ENCODE measurements at places on chromosomes 6 and 20.

DNA sequence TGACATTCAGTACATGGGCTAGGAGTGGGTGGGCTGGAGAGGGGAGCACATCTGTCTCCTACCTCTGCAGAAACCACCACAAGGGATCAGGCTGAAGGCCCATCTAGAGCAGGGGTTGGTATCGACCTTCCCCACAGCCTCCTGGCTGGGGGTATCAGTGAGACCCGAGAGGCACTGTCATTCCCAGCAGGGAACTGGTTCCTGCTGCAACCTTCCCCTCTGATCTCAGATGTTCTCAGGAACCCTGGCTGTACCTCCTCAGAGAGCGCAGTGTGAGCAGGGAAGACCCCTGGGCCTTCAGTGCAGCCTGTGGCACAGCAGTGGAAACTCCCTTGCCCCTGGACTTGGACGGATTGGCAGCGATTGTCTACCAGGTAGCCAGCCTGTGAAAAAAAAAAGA lies 7.8 kb downstream of the IP6K3 start:
- no peak for DNase-seq

DNA sequence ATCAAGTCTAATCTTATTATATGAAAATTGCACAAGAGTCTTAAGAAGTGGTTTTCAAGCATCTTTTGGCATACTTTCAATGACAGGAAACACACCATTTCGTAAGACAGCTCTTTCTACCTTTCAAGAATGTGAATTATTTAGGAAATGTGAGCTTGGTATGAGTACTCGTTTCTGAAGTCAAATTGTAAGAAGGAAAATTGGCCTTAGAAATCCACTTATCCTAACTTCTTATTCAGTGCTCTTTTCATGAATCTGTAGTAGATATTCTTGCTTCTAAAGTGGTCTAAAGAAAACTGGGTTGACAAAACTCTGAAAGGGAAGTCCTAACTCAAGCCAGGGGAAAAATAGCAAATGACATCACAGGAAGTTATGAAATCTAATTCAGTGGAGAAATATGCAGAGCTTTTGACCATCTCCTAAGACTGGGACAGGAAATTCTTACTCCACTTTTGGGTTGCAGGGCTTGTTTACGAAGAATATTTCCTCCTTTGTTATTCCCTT lies 38.5 kb upstream of the OGFRL1 start:
- DNase-seq: no peak

DNA sequence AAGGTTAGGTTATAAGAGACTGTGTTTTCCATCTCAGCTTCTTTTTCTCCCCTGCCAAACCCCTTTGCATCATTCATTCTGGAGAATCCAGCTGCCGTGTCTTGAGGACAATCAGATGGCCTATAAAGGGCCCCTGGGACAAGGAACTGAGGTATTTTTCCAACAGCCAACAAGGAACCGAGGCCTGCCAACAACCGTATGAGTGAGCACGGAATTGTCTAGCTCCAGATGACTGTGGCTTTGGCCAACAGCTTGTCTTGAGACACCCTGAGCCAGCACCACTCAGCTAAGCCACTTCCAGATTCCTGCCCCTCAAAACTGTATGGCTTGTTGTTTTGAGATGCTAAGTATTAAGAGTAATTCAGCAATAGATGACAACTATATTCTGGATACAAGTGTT lies 433.7 kb upstream of the HSF2 start:
- no peak for DNase-seq

- no peak for DNase-seq
These were observed 29.9 kb downstream of the ARID1B start for GRCh38 chr6:156807028-156807427.

DNA sequence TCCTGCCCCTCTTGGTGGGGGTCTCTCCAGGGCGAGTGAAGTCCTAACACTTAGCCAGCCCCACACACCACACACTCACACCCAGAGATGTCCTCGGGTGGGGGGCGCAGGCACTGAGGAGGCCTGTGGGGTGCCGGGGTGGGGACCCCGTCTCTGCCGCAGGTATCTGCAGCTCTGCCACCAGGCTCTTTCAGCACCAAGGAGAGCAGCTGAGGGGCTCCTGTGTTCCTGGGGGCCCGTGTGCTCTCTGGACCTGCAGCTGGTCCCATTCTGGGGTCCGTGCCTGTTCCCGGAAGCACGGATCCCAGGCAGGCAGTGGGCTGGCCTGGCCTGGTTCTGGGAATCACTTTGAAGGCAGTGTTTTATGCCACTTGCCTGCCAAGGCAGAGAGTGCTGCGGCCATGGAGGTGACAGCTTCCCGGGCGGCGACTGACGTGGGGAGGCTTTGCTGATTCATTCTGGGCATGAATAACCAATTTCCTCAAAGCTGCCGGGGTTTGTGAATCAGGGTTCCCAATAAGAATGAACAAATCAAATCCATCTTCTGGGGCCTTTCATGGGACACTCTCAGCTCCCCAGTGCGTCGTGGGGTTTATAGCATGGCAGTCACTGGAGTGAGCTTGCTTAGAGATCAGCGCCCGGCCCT lies 54.4 kb upstream of the SLCO4A1 start:
- no peak for DNase-seq

DNA sequence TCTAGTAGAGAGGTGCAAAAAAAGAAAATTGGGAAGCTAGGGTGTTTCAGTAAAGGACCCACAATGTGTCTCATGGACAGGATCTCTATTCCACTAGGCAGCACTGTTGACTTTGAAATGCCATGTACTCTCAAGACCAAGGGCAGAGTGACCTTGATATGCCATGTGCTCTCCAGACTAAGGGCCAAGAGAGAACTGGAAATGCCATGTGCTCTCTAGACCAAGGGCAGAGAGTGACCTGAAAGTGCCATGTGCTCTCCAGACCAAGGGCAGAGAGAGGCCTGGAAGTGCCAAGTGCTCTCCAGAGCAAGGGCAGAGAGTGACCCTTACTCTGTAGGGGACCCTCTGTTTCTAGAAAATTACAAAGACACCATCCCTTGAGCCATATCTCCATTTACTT lies 49.3 kb upstream of the HTR1B start:
- DNase-seq: no peak

- DNase-seq: no peak
These were observed 11.2 kb upstream of the PCMTD2 start for GRCh38 chr20:64244281-64244805.

- no peak for DNase-seq
These were observed 69.4 kb downstream of the ADGRB3 start for GRCh38 chr6:68704485-68704884.

DNA sequence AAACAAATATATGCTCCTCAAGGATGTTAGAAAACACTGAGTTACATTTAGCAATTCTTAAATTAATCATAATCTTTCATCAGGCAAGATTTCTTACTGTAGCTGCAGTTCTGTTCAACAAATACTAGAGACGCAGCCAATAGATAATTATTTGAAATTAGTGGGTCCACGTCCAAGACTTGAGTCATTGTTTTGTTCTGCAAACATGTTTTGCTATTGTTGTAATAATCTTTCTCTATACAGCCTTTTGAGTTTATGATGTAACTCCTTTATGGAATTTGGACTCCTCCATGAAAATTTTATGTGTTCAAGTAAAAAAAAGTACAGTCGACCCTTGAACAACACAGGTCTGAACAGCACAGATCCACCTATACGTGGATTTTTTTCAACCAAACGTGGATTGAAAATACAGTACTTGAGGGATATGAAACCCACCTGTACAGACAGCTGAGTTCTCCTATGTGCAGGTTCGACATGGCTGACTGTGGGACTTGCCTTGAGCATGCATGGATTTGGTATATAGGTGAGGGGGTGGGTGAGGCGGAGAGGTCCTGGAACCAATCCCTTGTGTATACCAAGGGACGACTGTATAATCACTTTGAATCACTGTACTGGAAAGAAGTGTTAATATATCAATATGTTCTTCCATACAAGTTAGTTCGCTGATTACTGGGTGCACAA lies 41.3 kb upstream of the SLC22A16 start:
- DNase-seq: no peak

GRCh38 chr20:24530131-24530680 lies 60.8 kb downstream of the SYNDIG1 start:
- DNase-seq: no peak

DNA sequence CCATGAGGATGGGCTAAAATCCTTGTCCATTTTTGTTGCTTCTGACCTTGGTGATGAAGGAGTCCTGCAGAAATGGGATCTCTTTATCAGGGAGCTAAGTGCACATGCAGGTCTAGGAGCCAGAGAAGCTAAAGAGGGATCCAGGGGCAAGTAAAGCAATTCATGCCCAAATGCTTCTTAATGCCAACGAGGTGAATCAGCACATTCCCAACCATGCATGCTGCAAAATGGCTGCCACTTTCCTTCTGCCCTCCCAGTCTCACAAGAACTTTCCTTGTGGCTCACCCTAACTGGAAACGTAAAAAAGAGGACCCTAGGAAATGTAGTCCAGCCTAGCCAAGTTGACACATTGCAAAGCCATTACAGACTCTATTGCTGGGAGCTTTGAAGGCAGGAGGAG lies 298.4 kb downstream of the MAFB start:
- no peak for DNase-seq

GRCh38 chr6:37549558-37549957 lies 49.9 kb upstream of the CCDC167 start:
- no peak for DNase-seq

DNA sequence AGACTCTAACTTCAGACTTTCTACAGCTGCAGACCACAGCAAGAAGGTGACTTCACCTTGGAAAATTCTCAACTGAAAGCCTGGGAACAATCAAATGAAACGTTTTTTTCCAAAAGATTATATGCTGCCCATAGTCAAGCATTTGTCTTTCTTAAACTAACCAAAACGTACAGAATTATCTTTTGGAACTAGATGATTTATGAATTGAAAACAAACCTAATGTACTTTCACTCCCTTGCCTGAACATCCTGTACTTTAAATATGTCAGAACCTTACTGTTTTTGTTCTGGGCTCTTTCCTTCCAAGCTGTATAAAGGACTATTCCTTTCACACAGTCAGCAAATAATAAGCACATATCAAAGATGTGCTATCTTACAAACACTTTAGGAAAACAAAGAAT lies 62.4 kb upstream of the TNFAIP3 start:
- DNase-seq: no peak

GRCh38 chr6:30219244-30219643 lies 6.0 kb upstream of the TRIM26 start:
- no peak for DNase-seq

DNA sequence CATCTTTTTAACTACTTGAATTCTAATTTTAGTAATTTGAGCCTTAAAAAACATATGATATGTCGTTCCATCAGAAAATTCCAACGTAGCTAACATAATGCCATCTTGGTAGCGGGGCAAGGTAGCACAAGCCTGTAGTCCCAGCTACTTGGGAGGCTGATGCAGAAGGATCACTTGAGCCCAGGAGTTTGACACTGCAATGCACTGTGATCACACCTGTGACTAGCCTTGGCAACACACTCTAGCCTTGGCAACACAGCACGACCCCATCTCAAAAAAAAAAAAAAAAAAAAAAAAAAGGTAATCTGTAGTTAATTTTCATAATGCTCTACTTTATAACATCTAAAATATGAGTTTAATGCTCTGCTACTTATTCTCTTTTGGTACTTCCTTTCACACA lies 6.7 kb downstream of the BCLAF1 start:
- no peak for DNase-seq

- no peak for DNase-seq
These were observed 44.1 kb downstream of the ELOVL2 start for GRCh38 chr6:10999994-11000393.

DNA sequence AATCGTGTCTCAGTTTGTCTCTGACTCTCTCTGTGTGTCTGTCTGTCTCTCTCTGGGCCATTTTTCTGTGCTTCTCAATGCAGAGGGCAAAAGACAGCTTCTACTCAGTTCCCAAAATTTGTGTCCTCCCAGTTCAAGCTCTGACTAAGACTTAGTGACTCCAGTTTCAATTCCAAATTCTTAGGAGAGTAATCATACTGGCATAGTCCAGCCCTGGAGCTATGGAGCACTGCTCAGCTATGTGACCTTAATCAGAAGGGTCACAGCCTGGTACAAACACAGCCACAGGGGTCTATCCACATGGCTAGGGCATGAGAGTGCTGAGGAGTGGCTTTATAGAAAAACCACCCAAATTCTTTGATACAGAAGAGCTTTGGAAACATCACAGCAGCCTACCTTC lies 91.9 kb downstream of the FOXF2 start:
- no peak for DNase-seq

DNA sequence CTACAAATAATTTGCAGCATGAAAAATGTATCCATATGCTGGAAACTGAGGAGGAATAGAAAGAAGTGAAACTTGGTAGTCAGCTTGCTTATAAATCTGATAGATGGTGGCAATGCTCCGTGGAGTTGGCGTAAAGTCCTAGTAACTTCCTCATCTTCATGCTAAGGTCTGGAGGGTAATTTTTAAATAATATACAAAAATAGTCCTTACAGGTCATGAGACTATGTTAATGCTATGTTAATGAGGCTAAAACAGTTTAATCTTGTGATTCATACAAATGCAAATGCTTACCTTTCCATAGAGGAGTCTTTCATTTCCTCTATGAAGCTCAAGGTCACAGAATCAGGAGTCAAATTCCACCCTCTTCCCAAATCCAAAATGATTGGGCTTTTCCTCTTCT lies 9.4 kb upstream of the CRIP3 start:
- DNase-seq: no peak

GRCh38 chr6:66553441-66553840 lies 846.4 kb upstream of the EYS start:
- DNase-seq: no peak

GRCh38 chr6:35935469-35935868 lies 14.6 kb upstream of the SRPK1 start:
- no peak for DNase-seq

Measured in stimulated activated CD8-positive, alpha-beta memory T cell treated with anti-CD3 and anti-CD28 coated beads, Interleukin-12 subunit alpha, Interleukin-12 subunit beta, amount 100 ng/mL, for 4 hours (primary cell).